BE2C (cell line): ENCODE measurements at places on chromosomes 13 and 19.

DNA sequence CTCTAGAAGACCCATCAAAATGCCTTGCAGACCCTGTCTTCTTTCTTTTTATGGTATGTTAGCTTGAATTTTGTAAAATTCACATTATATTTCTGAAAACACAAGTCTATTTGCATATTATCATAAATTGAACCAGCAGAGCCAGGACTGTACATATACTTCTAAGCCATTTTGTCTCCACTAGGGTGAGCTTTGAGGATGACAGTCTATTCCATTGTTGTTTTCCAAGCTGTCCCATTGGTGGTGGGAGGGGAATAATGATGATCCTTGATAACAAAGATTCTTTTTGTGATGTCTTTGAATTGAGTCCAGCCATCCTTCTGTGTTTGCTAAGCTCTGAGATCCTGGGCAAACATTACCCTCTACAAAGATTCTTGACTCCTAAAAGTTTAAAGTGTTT, 359.3 kb upstream of the PCDH20 start:
- DNase-seq, result no peak

- DNase-seq, result no peak
These were observed 625.3 kb upstream of the PRR20A start for GRCh38 chr13:56515441-56515840.

DNA sequence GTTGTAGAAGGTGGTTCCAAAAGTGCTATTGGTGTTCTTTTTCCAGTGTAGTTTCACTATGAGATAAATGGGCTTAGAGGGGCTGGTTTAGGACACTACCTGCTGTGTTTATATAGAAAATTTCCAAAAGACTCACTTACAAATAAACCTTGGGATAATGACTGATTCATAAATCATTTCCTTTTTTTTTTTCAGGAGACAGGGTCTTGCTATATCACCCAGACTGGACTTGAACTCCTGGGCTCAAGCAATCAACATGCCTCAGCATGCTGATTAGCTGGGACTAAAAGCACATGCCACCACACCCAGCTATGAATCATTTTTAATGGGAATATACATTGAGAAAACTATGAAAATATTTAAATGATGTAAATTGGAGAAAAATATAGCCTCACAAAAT, 376.6 kb downstream of the PCDH9 start:
- DNase-seq, result no peak

- DNase-seq, result peak; percentile 53
These were observed 9.4 kb downstream of the POLRMT start for GRCh38 chr19:623974-624373.

DNA sequence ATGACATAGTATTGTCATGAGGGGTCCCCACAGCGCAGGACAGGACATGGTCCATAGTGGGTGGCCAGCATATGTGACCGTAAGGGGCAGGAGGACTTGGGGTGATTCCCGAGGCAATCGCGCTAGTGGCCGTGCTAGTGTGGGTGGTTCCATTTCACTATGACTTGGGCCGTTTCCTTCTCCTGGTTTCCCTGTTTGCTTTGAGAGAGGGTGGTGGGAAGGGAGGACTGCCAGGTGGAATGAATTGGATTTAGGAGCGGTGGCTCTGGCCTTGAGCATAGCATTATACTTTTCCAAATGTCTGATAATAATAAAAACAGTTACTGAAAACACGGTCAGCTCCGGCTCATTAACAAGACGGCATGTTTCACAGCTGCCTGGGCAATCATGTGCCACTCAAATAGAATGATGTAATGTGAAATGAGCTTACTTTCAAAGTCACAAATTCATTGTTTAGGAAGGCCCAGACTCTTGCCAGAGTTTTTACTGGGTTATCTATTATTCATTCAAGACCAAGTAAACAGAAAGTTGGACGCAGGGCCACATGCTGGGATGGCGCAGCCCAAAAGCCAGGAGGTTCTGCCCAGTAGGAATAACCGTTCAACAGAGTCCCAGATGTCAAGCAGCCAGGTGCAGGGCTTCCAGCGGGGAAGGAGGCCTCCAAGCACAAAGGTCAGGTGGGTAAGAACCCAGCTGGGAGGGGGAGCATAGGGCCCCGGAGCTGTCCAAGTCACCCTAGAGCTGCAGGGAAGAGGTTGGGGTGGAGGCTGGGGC, 19.6 kb upstream of the SLC15A1 start:
- DNase-seq, result no peak

DNA sequence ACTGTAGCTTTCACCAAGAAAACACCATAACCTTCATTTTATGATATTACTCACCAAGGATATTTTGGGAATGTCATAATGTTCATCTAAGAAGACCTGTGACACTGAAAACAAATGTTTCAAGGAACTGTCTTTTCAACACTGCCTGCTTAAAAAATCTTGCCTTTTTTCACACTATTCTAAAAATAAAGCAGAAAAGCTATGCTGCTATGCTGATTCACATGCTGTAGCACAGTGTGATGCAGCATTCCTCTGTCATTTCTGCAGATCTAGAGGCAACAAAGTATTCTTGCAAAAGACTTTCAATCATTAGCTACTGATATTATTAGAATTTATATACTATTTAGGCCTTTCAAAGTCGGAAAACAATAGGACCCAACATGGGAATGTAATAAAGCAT, 525.7 kb downstream of the UQCRFS1 start:
- DNase-seq, result no peak

DNA sequence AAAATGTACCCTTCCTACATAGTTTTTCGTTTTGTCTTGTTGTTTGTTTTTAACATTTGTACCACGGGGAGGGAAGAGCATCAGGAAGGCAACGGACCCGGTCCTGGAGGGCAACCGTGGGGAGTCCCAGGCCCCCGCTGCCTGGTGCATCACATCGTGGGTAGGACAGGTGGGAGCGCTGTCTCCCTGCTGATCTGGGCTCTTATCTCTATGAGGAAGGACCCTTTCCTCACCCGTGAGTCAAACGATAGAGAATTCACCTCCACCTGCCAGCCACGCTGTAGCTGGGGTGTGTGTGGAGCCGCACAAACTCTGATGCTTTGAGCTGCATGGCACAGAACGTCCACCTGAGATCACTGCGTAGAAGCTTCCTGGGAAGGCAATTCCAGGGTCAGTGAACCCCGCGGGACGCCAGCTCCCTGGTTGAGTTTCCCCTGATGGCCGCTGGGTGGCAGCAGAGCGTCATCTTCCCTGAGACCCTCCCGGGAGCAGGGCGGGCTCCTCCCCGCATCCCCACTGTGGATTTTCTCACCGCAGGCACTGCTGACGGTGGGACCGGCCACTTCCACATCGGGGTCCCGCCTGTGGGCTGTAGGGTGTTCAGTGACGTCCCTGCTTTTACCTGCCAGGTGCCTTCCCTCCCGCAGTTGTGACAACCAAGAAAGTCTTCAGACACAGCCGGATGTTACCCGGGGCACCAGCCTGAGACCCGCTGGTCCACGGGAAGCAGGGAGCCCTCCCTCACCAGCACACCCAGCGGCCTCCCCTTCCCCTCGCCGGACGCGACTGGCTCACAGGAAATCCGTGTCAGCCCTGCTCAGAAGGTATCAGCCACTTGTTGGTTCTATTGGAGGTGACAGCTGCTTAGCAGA, 54.7 kb downstream of the ZNF787 start:
- DNase-seq, result peak; percentile 77

GRCh38 chr19:34171539-34171876, 796 bp upstream of the LSM14A start:
- no peak for DNase-seq

GRCh38 chr13:109401307-109401706, 385.1 kb downstream of the IRS2 start:
- DNase-seq, result peak; percentile 44

- peak; percentile 22 for DNase-seq
These were observed 187.8 kb downstream of the LHFPL6 start for GRCh38 chr13:39415008-39415802.

DNA sequence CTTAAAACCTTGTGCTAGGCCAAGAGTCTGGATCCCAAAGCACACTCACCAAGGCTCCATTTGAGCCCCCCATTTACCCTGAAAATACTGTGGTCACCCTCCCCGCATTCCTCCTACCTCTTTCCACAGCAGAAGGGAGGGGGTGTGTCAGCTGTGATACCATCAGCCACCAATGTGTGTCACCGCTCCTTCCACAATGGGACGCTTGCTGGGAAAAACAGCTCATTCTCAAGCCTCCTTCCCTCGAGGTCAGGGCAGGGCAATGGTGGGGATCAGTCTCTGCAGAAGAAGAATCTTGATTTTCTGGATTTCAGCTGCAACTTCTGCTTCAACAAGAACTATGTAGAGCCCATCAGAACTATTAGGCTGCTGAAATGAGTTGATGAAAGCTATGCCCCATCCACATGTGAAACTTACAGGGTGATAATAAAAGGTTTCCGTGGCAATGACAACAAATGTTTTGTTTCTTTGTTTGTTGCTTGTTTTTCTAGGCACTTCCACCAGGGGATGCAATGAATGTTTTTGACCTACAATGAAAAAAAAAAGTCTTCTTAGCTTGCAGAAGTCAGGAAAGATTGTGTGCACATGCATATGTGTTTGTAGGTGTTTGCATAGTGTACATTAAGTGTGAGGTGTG, 26.4 kb upstream of the ZNF507 start:
- no peak for DNase-seq

DNA sequence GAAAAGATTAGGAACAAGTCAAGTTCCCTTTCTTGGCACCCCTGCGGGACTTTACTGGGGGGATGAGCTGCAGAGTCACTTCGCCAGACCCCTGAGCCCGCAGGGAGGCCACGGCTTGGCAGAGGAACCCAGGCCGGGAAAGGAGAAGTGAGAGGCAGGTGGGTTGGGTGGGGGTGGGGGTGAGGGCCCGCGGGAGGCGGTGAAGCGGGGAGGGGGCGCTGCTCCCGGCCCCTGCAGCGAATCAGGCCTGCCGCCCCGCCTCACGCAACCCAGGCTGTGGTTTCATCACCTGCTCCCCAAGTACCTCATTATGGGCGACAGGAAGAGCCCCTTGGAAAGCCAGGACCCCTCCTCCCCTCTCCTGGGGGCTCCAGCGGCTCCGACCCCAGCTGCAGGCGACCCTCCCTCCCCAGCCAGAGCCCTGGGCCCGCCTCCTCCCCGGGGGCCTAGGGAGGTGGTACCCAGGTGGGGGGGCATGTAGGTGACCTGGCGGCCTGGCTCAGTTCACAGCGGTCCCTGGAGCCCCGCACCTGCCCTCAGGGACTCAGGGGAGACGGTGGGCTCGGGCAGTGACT, 9.5 kb downstream of the MEF2B start:
- DNase-seq, result no peak

GRCh38 chr19:3249408-3249807, 24.9 kb downstream of the CELF5 start:
- peak; percentile 78 for DNase-seq

GRCh38 chr19:53461866-53462265, 5.7 kb upstream of the ZNF813 start:
- no peak for DNase-seq

- peak; percentile 46 for DNase-seq
These were observed 1.8 kb downstream of the VASP start for GRCh38 chr19:45508861-45509691.

- no peak for DNase-seq
These were observed 716 bp downstream of the ZNF573 start for GRCh38 chr19:37778613-37779126.

DNA sequence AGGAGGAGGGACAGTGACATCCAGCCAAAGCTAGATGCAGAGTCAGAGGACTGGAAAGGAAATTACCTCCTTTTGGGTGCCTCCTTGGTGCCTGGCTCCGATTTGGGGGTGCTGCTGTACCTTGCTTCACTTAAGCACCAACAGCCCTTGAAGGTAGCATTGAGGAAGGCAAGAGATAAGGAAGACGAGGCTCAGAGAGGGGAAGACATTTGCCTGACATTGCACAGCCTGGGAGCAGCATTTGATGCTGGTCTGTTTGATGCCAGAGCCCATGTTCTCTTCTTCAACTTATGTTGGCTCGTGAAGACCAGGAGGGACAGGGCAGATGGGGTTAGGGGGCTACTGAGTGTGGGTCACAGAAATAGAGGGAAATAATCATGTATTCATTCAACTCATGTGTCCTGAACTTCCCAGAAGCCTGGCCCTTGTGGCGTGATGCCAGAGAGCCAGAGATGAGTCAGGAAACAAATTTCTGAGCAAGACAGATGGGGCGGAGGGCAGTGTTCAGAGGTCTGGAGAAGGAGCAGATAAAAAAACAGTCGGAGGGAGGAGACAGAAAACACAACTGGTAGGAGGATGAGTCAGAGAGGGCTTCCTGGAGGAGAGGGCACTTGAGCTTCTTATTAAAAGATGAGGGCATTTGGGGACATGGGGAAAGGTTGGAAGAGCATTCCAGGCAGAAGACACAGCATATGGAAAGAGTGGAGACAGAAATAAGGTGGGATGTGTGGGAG, 3.0 kb upstream of the C19orf81 start:
- DNase-seq, result peak; percentile 64

GRCh38 chr19:29528350-29528945, 2.7 kb downstream of the VSTM2B start:
- peak; percentile 80 for DNase-seq

- no peak for DNase-seq
These were observed 96.3 kb upstream of the FNDC3A start for GRCh38 chr13:48879432-48879831.

DNA sequence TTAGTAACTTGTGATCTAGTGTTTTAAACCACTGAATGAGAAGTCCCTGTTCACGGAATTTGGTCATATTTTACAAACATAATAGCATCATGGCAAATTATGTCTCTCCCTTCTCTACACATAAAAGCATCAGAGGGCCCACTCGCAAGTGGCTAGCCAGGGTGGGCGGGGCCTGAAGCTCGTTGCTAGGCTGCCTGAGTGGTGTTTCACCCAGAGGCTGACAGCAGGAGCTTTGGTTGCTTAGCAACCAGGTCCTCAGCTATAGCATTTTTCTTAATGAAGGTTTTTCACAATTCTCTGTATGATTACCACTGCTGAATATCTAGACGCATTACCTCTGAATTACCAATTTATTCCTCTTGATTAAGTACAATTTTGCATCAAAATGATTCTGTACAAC, 126.5 kb downstream of the NALCN start:
- peak; percentile 70 for DNase-seq

DNA sequence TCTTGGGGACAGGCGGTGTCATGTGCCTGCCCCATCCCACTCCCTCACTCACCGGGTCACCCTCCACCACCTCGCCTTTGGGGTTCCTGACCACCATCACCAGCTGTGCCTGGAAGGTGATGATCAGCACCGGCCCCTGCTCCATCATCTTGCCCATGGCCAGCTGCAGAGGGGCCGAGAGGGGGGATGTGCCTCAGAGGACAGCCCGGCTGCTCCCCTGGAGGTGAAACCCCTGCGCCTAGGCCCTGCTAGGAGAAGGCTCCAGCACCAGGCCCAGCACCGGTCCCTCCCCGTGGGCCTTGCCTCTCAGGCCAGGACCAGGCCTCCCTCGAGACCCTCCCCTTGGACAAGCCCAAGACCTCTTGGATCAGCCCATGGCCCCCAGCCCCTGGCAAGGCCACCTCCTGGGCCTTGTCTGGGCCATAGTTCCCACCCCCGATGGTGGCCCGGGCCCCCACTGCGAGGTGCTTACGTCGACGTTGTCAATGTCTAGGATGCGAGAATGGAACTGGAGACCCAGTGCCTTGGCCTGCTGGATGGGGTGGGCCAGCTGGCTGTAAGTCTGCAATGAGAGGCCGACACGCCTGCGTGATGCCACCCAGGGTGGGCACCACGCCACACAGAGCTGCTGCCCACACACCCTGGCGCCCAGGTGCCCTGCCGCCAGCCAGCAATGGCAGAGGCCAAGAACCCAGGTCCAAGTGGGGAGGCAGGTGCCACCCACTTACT, 1.8 kb upstream of the CTXN1 start:
- no peak for DNase-seq

- DNase-seq, result no peak
These were observed 1183.9 kb downstream of the SLITRK1 start for GRCh38 chr13:82698383-82698782.
